ENCODE measurements at places on chromosomes 16 and 17.

- no peak for DNase-seq
These were observed 32.8 kb downstream of the SCNN1B start for GRCh38 chr16:23334950-23335349.

DNA sequence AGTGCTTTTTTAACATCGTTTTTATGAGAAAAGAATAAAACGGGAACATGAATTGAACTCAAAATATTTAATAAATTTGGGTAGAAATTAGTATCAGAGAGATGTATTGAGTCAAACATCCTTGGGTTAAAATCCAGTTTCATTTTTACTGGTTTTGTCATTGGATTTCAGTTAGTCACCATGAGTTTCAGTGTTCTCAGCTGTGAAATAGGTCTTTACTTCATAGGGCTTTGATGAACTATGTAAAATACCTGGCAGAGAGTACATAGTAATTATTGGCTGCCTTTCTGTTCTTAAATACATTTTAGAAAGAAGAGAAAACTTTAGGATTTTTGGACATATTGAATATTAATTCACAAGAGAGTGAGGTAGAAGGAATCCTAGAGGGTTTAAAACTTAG, 105.8 kb downstream of the TANC2 start:
- DNase-seq, result no peak

GRCh38 chr16:87877942-87878507, 8.7 kb upstream of the SLC7A5 start:
- DNase-seq, result no peak

DNA sequence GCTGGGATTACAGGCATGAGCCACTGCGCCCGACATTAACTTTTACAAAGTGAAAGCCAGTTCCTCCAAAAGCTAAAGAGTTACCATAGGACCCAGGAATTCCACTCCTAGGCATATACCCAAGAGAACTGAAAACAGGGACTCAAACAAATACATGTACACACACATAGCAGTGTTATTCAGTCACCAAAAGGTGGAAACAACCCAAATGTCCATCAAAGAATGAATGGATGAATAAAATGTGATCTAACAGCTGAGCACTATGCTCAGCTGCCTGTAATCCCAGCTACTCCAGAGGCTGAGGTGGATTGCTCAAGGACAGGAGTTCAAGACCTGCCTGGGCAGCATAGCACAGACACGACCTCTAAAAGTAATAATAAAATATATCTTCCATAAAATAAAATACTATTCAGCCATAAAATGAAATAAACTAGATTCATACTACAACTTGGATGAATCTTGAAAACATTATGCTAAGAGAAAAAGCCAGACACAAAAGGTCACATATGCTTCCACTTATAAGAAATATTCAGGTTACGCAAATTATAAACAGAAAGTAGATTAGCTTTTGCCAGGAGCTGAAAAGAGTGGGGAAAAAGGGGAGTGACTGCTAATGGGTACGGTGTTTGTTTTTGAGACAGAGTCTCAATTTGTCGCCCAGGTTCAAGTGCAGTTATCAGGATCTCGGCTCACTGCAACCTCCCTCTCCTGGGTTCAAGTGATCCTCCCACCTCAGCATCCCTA, 9.3 kb upstream of the USP7 start:
- DNase-seq, result no peak

GRCh38 chr17:47928415-47928814, 13.0 kb upstream of the PNPO start:
- DNase-seq, result no peak

DNA sequence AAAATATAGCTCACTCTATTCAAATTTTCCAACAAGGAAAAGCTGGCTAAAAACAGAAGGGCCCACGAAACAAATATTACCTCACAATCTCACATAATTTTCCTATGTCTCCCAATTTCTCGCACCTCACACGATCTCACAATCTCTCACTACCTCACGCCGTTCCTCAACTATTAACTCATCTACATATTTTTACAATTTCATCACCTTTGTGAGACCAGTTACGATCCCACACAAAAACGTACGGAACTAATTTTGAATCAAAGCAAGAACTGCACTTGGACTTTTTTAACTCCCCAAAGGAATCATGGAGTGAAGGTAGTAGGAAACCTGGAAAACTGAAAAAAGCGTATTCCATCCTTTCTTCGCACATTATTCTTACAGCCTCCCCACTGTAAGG, 1.1 kb downstream of the CBX1 start:
- DNase-seq, result no peak

- DNase-seq, result no peak
These were observed 7.0 kb upstream of the ANKRD40CL start for GRCh38 chr17:50774225-50774803.

GRCh38 chr17:81384929-81385319, 10.3 kb upstream of the BAHCC1 start:
- DNase-seq, result no peak

- DNase-seq, result no peak
These were observed 400.1 kb upstream of the ERCC4 start for GRCh38 chr16:13519871-13520270.

- no peak for DNase-seq
These were observed 53.6 kb downstream of the TEX2 start for GRCh38 chr17:64209356-64209941.

- DNase-seq, result no peak
These were observed 3.2 kb downstream of the SPG7 start for GRCh38 chr16:89511374-89511773.

GRCh38 chr17:56883616-56884015, 30.2 kb downstream of the TRIM25 start:
- no peak for DNase-seq

GRCh38 chr17:42361781-42362186, 26.5 kb downstream of the STAT3 start:
- DNase-seq, result no peak

GRCh38 chr16:23514381-23515152, 4.3 kb upstream of the GGA2 start:
- DNase-seq, result no peak

DNA sequence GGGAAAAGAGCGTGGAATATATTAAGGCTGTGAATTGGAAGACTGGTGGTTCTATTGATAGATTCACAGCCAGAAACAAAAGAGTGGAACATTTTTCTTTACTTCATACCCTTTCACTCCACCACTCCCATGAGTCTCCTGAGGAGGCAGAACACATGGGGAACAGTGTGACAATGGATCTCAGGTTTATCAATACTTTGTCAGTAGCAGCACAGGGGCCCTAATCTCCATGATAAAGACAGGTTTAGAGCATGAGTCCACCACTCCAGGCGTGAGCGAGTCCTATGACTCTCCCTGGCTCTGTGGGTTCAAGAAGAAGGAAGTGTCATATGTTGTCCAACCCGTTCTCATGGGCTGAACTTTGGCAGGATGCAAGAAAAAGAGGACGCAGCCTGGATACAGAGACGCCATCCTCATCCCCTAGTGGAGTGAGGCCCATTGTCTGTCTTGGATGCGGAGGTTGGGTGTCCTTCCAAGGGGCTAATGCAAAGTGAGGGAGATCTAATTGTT, 361.2 kb downstream of the TMEM114 start:
- no peak for DNase-seq

DNA sequence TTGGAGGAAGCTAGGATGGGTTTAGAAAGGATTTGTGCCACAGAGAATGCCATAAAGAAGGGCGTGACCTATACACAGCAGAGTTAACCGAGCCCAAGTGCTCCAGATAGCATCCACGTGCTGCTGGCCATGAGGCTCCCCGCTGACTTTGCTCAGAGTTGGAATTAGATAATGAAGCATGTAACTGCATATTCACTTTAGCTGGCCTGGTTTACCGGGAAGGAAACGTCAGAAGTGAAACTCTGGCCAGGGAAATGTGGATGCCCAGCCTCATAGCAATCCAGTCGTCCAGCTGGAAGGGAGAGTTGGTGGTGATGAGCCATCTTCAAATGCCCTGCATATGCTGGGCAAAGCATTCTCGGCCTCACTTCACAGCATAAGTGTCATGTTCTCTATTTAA, 6.1 kb downstream of the KRT35 start:
- DNase-seq, result no peak

Data from renal pelvis (tissue), 12 donors.